ENCODE measurements at places on chromosomes 3 and 15. TPM values are rescaled to one million over a fixed set of nuclear protein-coding genes. Genes with fewer than 3 reads are reported as not detected.

The IL17RB gene
- not detected for total RNA-seq

The SERPINI2 gene
- total RNA-seq: not detected

The P2RY1 gene
- 5.6 TPM for total RNA-seq

The IGSF10 gene
- under 0.01 TPM for total RNA-seq

The CDC25A gene
- total RNA-seq: 36.5 TPM

The ABI3BP gene
- total RNA-seq: 2.2 TPM

The PLA2G4D gene
- not detected for total RNA-seq

The CPEB1 gene
- 0.94 TPM for total RNA-seq

The MSL2 gene
- 8.9 TPM for total RNA-seq

The ALDH1A3 gene
- 0.39 TPM for total RNA-seq

The OR4F15 gene
- 0.51 TPM for total RNA-seq

The PLA2G4E gene
- 0.07 TPM for total RNA-seq

- peak; percentile 70 for DNase-seq
Measured at GRCh38 chr3:188673646-188674186, 498.1 kb upstream of the TPRG1 start.

DNA sequence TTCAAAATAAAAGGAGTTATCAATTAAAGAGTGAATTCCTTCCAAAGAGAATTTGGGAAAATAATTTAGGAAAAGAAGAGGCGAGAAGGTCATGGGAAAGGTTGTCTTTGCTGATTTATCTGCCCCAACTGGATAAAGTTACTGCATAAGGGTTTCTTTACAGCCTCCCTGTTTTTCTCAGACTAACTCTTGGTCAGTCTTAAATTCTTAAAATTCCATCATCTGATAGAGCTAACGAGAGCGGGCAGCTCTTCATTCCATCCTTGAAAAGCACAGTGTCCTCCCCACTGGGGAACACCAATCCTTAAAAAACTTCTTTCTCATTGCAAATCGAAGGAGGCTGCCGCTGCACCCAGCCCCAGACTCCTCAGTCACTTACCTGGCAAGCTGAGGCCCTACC is 107.2 kb downstream of the PGPEP1L start:
- DNase-seq: no peak

DNA sequence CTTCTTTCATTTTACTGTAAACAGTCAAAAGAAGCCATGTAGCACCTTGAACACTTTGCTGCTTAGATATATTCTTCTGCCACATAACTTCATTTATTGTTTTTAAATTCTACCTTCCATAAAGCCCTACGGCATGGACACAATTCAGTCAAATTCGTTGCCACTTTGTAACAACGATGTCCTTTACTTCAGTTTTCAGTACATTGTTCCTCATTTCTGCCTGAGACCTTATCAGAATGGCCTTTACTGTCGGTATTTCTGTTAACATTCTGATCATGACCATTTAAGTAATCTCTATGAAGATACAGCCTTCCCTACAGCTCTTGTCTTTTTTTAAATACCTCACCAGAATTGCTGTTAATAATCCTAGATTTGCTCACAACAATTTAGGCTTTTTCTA is 466.9 kb downstream of the NAALADL2 start:
- no peak for DNase-seq

- DNase-seq: no peak
Measured at GRCh38 chr15:85381850-85382751, 1.7 kb downstream of the AKAP13 start.

- no peak for DNase-seq
Measured at GRCh38 chr3:20246662-20247061, 60.7 kb upstream of the SGO1 start.

GRCh38 chr3:149342413-149343380 is 9.3 kb upstream of the TM4SF18 start:
- peak; percentile 91 for DNase-seq

DNA sequence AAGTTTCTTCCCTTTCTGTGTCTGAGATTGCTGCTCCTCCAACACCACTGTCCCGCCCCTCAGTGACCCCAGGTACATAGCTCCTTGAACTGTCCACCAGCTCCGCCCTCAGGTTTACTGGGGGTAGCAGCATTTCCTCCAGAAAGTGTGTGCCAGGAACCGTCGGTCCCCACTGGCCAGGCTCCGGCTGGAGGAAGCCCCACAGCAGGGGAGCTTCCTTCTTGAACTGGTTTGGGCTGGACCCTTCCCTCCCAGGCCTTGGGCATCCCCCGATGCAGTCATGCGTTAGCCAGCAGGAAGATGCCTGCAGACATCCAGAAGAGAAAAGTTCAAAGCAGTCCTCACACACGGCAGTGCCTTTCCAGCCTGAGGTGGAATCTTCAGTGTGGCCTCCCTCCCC is 19.7 kb downstream of the PAK6 start:
- DNase-seq: peak; percentile 55

- no peak for DNase-seq
Measured at GRCh38 chr15:92949604-92950249, 49.6 kb downstream of the CHD2 start.

DNA sequence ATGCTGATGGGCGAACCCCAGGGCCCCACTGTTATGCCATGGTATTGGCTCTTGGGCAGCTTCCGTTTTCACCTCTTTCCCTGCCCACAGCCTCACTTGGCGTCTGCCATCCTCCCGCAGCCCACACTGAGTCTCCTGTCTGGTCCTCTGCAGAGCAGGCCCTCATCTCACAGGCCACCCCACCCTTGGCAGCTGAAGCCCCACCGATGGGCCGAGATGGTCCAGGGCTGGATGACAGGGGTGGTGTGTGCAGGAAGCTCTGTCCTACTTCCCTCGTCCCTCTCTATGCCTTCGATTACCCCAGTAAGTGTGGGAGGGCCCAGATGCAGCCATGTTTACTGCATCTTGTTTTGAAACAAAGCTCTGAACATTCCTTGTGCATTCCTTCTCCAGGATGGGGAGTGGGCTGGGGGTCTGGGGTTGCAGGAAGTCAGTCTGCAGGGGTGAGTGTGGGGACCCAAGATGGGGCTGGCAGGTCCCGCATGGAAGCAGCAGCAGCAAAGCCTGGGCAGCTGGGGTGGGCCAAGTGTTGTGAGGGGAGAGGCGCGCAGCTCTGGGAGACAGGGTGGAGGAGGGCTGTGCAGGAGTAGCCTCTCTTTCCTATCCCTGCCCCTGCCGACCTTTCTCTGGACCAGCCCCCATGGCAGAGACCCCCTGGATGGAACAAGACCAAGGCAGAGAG is 20.9 kb downstream of the TBC1D21 start:
- DNase-seq: no peak

DNA sequence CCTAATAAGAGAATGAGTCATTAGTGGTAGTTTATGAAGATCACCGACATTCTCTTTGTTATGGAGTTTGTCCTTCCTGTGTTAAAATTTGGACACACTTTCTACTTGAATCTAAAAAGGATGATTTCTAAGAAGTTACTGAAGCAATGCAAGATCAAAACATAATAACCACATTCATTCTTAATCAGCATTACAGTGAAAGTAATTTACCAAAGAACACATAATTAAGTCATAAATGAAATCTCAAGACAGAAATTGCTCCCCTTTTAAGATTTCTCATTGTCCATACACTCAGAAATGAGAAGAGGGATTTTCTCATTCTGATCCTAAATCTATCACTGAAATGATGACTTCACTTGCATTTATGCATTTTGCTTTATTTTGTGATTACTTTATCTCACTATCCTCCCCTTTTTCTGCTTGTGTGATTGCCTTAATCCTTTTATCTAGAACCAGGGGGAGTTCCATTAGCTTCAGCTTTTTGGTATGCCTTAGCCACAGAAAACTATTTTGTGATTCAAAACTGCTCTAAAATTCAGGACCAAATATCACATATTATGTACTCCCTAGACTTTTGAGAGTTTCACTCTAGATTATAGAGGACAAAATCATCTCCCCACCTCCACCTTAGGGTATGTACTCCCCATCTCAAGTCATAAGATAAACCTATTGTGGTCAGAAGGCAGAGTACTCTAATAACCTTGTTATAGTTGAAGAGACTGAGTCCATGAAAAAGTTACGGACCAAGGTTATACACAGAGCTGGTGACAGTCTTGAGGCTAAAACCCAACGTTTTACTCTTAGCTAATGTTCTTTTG is 817.6 kb upstream of the CFAP20DC start:
- no peak for DNase-seq

GRCh38 chr3:45479621-45480035 is 91.3 kb downstream of the LARS2 start:
- peak; percentile 44 for DNase-seq

DNA sequence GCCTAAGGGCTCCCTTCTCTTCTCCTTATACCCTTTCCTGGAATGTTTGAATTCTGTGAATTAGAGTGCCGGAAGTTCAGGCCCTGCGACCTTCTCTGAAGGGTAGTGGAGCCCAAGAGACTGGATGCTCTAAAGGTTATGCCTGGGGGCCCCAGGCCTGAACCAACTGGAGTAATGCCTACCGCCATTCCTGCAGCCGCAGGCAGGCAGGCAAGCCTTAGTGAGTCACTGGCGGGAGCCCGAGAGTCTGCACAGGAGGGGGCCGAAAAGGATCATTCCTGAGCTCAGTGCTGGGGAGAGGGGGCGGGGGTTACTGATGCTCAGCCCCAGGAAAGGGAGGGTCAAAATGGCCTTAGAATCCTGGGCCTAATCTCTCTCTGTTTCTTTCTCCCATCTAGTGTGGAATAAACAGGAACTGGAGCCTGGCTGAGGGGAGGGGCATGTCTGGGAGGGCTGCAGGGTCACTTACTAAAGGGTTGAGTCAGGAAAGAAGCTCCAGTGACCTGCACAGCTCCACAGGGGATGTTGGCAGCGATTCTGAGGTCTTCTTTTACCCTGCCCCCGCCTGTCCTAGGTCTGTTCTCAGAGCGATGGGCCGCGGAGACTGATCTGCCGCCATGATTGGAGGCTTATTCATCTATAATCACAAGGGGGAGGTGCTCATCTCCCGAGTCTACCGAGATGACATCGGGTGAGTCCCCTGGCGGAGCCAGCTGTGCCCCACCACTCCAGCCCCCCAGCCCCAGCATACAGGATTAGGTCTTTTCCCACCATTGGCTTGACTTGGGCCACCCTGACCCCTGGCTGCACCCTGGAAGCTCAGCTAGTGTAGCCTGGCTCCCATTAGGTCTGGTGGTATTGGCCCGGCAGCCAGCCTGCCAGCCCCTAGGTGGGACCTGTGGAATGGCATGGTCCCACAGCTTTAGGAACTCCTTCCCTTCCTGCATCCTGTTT is 2.0 kb downstream of the AP2M1 start:
- DNase-seq: peak; percentile 99

GRCh38 chr3:139248593-139249255 is 95.1 kb upstream of the MRPS22 start:
- no peak for DNase-seq

GRCh38 chr15:48003441-48003840 is 117.3 kb upstream of the SLC24A5 start:
- DNase-seq: no peak

DNA sequence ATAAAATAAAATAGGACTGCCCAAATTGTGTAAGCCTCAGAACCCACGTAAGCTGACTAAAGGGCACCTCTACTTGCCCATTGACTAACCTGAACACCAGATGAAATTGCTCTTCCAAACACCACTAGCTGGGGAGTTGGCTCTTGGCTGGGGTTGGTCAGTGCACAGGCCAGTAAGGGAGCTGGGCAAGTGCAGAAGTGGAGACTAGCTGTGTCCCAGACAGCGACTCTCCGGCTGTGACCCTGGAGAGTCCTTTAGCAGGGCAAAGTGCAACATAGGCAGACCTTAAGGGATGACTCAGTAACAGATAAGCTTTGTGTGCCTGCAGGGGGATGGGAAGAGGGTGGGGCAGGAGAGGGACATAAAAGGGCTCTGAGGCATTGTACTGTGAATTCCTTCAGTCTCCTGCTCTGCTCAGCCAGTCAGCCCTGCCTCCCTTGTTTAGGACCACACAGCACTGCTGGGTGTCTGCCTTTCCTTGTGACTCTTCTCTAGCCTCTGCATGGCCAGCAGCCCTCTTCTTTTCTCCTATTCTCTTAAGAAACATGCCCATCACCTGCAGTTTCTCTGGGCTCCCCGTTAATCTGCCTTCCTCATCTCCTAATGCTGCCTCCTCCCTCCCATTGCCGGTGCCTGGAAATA is 13.2 kb downstream of the NR1I2 start:
- peak; percentile 48 for DNase-seq

GRCh38 chr3:172260381-172260780 is 187.9 kb downstream of the GHSR start:
- DNase-seq: no peak

DNA sequence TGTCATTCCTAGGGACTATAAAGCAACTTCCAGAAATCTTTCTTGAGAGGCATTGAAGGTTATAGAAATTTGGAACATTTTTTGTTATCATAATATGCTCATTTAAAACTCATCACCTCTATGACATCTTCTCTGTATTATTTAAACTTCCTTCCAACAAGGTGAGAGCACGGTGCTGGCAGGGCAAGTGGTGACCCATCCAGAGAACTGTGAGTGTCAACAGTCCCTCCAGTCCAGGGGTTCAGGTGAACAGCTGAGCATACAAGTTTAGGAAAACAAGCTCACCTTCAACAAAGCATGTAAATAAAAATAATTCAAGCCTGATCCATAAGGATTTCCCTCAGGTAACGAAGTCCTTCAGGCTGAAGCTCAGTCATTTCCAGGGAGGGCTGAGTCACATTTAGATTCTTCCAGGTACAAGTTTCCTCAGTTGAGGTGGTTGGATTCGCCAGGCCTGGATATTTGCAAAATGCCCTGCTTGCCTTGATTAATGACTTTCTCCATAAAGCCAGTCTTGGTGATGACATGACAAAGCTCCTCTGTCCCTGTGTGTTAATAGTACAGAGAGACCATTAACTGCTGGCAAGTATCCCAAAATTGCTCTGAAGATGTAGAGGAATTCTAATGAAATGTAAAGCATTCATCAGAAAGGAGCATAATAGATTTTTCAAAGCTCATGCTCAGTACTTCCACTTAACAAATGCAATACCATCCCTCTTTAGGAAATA is 263.6 kb upstream of the GADL1 start:
- no peak for DNase-seq

DNA sequence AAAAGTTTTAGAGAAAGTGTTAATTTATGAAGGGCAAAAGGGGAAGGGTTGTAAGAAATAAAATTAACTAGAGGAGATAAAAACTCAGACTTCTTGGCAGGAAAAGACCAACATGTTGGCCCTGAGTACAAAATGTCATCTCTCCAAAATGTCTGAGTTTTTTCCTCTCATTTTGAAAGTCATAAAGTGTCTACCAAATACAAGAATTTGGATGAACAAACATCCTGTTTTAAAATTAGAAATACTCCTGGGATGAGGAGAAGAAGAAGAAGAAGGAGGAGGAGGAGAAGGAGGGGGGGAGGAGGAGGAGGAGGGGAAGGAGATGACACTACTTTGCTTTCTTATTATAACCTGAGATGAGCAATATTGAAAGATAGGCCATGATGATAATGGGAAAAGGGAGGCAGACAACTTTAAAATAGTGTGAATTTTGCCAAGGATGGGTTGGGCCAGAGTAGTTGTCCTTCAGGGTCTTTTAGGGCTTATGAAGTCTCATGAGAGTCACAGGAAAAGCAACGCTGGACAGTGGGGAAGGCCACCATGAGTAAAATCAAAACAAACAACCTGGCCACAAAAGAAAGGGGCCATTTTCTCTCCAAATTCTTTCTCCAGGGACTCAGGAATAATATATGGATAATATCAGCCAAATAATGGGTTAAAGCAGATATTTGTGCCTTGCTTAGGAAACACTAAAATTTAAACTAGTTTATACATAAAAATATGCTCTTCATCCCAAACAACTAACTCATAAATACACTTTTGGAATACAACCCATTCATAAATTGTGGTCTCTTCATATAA is 632.9 kb downstream of the EPHA3 start:
- DNase-seq: no peak

GRCh38 chr3:196609343-196609775 is 30.1 kb upstream of the NRROS start:
- DNase-seq: peak; percentile 69
